ENCODE measurements at places on chromosomes 3 and 15. TPM values are rescaled to one million over a fixed set of nuclear protein-coding genes. Genes with fewer than 3 reads are reported as not detected.

EEFSEC gene
- 12.8 TPM for total RNA-seq

HYKK gene
- total RNA-seq = 5.4 TPM

SLC6A1 gene
- 64.8 TPM for total RNA-seq

PRSS50 gene
- total RNA-seq = 0.13 TPM

- DNase-seq = no peak
Measured at GRCh38 chr15:69871511-69872134, 226.1 kb downstream of the TLE3 start.

DNA sequence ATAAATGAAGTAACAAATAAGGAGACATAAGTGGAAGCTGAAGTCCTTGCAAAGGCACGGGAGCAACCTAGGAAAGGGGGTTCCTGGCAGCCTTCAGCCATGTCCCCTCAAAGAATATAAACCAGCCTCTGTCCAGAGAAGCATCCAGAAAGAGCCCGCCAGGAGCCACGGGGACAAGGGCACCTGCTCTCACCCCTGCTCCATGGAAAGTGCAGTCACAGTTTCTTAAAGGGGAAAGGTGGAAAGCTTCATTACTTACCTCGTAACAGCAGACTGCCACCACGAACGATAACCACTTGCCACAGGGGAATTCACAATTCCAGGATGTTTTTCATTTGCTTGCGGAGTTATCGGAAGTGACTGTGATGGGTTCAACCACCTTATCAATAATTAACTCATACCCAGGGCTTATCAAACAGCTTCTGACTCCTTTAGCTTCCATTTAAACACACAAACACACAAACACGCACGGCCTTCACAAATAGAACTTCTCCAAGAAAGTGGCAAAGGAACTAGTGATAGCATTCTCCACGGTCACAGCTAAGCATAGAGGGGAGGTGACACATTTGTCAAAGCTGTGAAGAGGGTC is 134.2 kb upstream of the IGF1R start:
- DNase-seq = no peak

GRCh38 chr15:25736461-25736860 is 126.7 kb downstream of the ATP10A start:
- no peak for DNase-seq

DNA sequence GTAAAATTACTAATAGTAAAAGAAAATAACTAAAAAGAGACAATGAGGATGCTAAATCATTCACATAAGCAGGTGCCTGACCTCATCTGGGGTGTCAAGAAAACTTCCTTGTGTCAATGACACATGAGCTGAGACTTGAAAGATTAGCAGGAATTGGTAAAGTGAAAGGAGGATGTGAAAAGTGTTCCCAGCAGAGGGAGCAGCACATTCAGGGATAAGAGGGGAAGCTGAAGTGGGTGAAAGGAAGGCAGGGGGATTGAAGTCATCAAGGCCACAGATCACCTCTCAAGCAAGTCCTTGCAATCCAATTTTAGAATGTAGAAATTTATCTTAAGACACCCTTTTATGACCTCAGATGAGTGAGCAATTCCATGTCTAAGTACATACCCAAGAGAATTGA is 60.2 kb upstream of the ACP3 start:
- no peak for DNase-seq

GRCh38 chr15:70358011-70358819 is 260.5 kb upstream of the TLE3 start:
- no peak for DNase-seq
